ENCODE measurements at places on chromosomes 4 and X.

DNA sequence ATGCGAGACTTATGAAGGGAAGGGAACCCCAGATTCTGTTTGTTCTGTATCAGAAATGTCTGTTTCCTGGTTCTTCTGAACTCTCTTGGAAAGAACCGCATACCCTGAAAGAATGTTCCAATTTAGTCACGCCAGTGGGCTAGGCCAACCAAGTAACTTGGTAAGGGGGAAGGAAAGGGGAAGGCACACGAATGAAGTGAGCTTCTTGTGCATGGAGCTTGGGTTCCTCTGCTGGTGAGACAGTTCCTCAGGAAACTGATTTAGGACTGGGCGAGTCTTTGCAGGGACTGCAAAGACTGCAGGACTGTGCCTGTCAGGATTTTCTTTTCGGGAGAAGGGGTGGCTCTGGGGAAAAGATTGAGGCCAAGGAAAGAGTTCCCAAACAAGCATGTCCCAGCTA, 35.6 kb downstream of the FRMPD3 start:
- DNase-seq = no peak

DNA sequence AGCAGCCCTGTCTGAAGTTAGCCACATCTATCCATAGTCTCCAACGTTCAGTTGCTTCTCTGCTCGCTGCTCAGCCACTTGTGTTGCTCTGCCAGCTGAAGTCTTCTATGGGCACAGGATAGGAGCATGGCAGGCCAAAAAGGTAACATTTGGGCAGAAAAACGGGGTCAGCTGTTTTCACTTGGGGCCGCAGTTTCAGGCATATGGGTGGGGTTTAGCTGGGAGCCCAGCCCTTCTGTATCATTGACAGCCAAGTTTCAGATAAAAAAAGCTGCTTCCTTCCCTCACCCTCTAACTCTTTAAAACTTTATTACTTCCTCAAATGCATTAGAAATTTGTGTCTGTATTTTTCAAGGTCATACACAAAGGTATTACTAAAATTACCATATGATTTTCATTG, 18.4 kb upstream of the MANBA start:
- DNase-seq = no peak

- no peak for DNase-seq
Observed at GRCh38 chrX:78116766-78117165, 12.7 kb downstream of the PGK1 start.

DNA sequence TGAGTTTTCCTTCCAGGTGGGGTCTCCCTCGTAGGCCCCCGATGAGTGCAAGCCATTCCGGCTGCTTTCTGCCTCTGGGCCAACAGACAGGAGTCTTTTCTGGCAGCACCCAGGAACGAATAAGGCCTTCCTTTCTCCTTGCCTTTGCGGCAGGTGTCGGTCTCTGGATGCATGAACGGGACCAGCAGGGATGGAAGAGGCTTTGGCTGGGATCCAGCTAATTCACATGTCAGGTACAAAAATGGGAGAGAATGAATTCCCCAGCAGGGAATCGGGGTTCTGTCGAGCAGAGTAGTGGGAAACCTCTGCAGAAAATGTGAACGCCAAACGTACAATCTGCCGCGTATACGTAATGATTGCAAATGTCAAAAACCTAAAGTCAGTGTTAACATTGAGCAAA, 146.1 kb upstream of the TBL1X start:
- DNase-seq = no peak

- no peak for DNase-seq
Observed at GRCh38 chr4:70515367-70516250, 2.8 kb upstream of the AMTN start.

GRCh38 chr4:182809417-182810102, 107.6 kb downstream of the DCTD start:
- no peak for DNase-seq

- DNase-seq = no peak
Observed at GRCh38 chrX:153722704-153723350, 1.4 kb downstream of the BCAP31 start.

DNA sequence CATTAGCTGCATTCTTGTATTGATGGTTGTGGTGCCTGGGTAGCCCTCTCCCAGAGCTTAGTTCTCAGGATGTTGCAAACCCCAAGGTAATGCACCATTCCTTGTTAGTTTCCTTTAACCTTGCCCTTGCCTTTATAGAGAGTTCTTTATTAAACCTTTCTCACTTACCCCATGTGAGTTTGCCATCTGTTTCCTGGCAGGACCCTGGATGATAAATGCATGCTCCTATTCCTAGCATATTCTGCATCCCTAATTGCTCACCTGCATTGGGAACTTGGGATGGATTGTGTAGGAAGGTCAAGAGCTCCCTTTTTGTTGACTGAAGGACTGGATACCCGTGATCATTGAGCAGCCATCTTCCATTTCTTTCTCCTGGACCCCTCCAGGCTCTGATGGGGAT, 59.9 kb upstream of the AP1S2 start:
- DNase-seq = no peak

- no peak for DNase-seq
Observed at GRCh38 chr4:145930592-145930991, 8.0 kb downstream of the ZNF827 start.

- DNase-seq = no peak
Observed at GRCh38 chrX:82757614-82758013, 750.5 kb upstream of the POU3F4 start.

DNA sequence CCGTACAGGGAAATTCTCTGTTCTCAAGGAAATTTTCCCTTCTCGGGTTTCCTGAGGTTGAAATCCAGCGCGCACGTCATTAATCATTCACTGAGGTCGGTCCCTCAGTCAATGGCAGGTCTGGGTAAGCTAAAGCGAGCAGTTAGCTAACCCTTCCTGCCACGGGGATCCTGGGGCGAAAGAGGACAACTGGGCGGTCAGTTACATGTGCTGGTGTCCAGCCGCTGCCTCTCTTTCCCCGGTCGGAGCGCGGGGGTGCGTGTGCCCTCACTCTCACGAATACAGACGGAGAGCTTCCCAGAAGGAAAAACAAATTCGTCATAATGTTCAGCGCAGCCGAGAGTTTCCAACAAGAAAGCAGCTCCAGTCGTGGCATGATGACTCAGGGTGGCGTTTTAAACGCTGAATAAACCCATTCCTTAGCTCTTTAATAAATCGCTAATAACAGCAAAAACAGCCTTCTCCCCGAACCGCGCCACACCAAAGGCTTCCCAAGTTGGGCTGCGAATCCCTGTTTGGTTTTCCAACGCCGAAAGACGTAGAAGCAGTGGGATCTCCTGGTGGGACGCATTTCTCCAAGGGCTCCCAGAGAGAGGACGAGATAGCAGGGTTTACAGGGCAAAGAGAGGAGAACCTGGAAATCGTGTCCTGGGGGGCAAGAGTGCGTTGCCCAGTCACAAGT, 752 bp upstream of the FGF5 start:
- DNase-seq = no peak

DNA sequence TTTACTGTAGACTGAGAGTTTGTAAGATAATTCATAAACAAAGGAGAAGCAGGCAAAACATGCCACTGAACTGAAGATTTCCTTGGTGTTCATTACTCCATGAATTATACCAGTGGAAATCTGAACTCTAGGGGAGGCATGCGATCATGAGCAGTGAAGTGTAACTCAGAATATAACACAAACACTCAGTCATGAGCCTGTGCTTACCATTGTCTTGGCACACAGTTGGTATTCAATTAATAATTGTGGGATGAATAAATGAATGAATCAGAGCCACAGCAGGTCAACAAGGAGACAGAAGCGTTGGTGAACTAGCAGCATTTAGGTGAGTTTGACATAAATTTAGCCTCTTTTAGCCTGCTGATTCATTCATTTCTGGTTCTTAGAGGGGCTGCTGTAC, 263.5 kb upstream of the DKK2 start:
- DNase-seq = no peak

GRCh38 chrX:71216485-71216884, 6.5 kb upstream of the GJB1 start:
- no peak for DNase-seq

GRCh38 chr4:118313098-118313497, 39.7 kb downstream of the PRSS12 start:
- no peak for DNase-seq

- DNase-seq = no peak
Observed at GRCh38 chrX:44731160-44731559, 112.7 kb upstream of the DUSP21 start.

GRCh38 chrX:107561468-107562215, 66.7 kb upstream of the PRPS1 start:
- DNase-seq = no peak

Data from stimulated activated CD4-positive, alpha-beta T cell treated with anti-CD3 and anti-CD28 coated beads, TNF-alpha, amount 100 ng/mL, for 1 hour (primary cell).